ENCODE measurements at places on chromosomes 6 and 20.

DNA sequence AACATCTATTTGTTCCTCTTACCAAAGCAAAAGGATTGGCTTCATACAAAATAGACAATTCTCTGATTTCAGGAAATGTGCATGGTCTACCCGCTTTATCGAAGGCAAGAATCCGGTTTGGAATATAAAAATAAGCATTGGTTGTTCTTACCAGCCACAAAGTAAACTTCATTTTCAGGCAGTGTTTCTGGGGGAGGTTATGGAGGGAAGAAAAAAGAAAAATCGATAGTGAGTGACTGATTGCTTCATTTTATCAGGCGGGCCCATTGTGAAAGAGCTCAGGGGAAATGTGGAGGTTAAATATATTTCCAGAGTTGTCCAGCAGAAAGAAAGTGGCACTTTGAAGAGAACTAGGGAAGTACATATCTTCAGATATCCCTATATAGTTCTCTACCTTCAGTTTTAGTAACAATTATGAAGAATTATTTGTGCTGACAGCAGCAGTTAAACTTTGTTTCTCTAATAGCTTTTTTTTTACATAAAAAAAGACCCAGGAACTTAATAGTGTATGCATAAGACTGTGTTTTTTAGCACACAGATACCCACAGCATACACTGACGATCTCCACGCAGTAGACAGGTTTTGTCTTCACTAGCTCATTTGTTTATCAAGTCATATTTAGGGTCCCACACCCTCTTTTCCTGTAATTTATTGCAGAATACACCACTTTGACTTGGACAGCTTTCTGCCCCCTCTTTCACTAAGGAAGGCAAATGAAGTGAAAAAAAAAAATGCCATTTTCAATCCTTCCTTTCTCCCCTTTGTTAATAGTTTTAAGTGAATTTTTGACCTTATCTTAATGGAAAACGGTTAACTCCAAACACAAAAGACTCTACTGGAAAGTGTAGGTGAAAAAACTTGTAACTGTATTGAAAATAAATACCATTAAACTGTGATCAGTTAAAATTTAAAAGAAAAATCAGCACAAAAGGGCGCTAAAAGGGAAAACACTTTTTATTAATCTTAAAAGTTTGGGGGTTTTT lies 2.9 kb downstream of the POU3F2 start:
- no peak for DNase-seq

GRCh38 chr6:83536034-83536646 lies 23.8 kb downstream of the PRSS35 start:
- peak; percentile 12 for DNase-seq

GRCh38 chr6:6892744-6893583 lies 214.8 kb upstream of the RREB1 start:
- DNase-seq = no peak

GRCh38 chr6:90488816-90489215 lies 98.1 kb downstream of the MAP3K7 start:
- DNase-seq = no peak

DNA sequence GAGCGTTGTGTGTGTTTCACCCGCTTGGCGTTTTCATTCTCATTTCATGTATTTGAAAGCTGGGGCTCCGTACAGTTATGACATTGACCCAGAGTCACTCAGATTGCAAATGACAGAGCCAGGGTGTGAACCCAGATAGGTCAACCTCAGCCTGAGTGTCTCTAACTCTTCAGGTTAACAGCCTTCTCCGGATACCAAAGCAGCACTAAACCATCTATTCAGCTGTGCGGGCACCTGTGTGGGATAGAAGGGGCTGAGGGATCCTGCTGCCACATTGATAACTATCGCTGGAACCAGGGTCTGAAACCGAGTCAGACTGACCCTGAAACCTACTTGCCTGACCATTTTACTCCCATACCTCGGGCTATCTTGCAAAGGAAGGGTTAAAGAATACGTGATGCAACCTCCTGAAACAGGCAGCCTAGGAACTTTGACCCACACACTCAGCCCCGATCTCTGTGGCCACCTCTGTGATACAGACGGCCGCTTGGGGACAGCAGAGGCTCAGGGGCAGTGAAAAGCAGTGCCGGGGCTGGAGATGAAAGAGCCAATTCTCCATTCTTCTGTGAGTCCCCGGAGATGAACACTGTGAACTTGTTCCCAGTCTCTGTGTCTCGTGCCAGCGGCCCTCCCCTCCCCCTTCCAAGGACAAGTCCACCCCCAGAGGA lies 233.5 kb upstream of the QKI start:
- DNase-seq = peak; percentile 10

- DNase-seq = no peak
Measured at GRCh38 chr6:159092631-159093030, 47.8 kb upstream of the TAGAP start.

GRCh38 chr20:36855241-36855657 lies 20.7 kb upstream of the TLDC2 start:
- no peak for DNase-seq

DNA sequence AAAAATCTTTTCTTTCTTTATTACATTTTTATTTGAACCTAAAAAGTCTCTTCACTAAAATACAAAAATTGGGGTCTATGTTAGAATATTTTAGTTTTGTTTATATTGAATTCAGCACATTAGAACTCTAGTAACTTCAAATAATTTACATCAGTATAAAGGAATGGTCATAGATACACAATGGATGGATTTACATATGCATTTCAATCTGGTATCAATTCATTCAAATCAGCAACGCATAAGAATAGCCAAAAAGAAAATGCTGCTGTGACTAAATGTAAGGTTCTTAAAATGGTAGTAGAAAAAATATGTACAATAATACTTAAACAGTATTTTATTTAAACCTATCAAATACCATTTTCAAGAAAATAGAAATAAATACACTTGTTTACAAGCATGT lies 47.6 kb upstream of the MANEA start:
- no peak for DNase-seq

GRCh38 chr20:53157443-53158408 lies 185.6 kb downstream of the TSHZ2 start:
- peak; percentile 24 for DNase-seq

- no peak for DNase-seq
Measured at GRCh38 chr6:34157236-34157830, 11.4 kb upstream of the GRM4 start.

DNA sequence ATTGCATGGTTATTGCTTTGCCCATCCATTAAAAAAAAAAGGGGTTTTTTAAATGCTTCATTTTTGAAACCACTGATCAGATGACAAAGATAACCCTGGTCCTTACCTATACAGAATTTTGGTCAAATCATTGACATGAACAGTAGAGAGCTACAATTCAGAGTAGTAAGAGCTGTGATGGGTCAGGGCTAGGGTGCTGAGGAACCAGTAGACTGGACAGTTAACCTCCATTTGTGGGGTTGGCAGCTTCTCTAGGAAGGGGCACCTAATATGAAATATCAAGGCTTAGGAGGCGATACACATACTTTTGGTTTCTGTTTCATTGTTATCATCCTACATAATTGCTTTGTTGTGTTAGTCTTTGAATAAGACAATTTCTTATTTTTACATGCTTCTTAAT lies 55.1 kb downstream of the ORC3 start:
- no peak for DNase-seq

DNA sequence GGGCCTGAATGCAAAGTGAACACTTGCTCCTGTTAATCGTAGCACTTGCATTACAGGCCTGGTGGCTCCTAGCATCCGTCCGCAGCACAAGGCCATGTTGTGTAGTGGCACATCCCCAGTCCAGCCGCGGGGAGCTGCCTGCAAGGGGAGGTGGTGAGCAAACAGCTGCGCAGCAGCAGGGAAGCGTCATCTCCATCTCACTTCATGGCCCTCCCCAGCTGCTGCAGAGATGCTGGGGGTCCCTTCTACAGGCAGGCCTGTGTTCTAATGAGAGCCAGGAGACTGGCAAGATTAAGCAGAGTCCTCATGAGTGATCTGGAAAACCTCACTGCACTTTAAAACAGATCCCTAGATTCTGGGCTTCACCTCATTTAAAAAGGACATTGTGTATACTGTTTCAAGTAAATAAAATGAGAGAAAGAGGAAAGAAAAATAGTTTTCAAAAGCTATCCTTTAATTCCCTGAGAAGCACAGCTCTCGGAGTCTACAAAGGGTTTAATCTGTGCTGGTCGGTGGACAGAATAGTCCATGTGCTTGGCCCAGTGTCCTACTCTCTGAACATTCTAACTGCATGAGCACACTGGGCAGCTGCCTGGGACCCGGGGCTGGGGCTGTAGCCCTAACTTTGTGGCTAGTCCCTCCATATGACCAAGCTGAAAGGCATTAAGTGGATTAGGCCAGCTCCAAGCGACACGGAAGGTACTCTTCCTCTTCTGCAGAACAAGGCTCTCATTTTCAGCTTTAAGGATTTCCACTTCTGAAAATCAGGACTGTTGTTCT lies 125.8 kb downstream of the LY86 start:
- DNase-seq = no peak

DNA sequence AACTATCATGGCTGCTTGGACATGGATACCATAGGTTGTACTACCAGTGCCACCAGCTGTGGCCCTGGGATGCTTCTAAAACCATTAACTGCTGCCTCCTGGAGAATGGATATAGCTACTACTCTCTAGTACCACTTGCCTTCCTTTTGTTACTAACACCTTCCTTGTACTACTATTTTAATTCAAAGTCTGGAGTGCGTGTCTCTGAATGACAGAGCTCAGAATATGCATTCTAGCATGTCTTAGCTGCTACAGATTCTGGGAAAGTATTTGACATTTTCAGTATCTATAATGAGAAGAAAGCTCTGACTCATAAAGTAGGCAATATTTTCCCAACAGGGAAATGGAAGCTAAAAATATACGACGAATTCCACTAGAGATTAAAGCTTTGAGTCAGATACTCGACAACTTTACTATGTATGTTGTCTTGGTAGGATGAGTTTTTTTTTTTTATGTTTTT lies 112.3 kb downstream of the PFDN4 start:
- DNase-seq = no peak

GRCh38 chr6:23601811-23602345 lies 524.1 kb upstream of the NRSN1 start:
- no peak for DNase-seq

- DNase-seq = no peak
Measured at GRCh38 chr20:61556673-61557072, 304.6 kb downstream of the CDH4 start.

DNA sequence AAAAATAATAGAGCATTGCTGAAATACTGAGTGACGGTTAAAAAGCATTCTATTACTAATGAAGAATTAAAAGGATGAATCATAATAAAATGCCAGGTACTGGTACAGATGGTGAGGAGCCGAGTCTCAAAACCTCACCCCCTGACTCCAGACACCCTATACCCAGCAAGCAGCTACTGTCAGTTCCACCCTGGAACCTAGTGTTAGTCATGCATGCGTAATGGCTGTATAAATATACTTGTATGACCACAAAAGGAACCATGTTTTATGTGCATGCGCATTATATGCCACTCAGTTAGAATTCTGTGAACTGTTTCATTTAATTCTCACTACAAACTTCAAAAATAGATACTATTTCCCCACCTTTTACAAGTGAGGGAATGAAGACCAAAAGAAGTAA lies 568.7 kb upstream of the RNF217 start:
- DNase-seq = no peak

Data from activated naive CD8-positive, alpha-beta T cell treated with anti-CD3 and anti-CD28 coated beads for 36 hours (primary cell).